ENCODE measurements at places on chromosomes 3 and 15. TPM values are rescaled to one million over a fixed set of nuclear protein-coding genes. Genes with fewer than 3 reads are reported as not detected.

DNA sequence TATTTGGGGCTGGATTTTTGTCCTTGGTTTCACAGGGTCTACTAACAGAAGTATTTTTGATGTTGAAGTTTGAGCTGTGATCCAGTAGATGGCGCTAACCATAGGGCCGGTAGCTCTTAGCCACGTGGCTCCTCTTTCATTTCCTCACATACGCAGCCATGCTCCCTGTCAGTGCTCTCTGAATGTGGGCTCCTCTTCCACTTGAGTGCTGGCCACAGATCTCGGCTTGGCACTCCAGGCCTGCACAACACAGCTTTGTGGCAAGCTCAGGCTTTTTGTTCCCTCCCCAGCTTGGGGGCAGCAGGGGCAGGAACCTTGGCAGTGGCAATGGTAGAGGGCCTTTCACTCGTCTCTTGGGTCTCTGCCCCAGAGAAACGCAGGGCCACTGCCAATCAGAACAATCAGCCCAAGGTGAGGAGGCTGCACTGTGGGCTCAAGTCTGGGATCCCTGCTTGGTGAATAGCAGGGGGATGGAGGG lies 18.6 kb upstream of the DNAAF4 start:
- DNase-seq: no peak

The PRR20G gene
- total RNA-seq: not detected

- no peak for DNase-seq
Measured at GRCh38 chr3:76912841-76913383, 127.0 kb upstream of the ROBO2 start.

DNA sequence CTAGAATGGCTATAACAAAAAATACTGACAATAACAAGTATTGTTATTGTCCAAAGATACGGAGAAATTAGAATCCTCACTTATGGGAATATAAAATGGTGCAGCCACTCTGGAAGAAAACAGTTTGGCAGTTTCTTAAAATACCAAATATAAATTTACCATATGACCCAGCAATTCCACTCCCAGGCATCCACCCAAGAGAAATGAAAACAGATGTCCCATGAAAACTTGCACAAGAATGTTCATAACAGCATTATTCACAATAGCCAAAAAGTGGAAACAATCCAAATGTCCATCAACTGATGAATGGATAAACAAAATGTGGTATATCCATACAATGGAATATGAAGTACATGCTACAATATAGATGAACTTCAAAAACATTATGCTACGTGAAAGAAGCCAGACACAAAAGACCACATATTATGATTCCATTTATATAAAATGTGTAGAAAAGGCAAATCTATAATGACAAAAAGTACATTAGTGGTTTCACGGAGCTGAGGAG lies 9.4 kb downstream of the AAGAB start:
- DNase-seq: no peak

The CCK gene
- not detected for total RNA-seq

Measured in activated CD8-positive, alpha-beta memory T cell treated with anti-CD3 and anti-CD28 coated beads, Interleukin-2, amount 10 ng/mL, durations not matched to agents 7 days and 5 days (primary cell).